ENCODE measurements at places on chromosomes 13 and 19. TPM values are rescaled to one million over a fixed set of nuclear protein-coding genes. Genes with fewer than 3 reads are reported as not detected.
A peak's percentile ranks its signal among the peaks of the same experiment; 100 is the strongest.

- peak; percentile 52 for DNase-seq
Measured at GRCh38 chr19:27794494-27795042, 1418.4 kb downstream of the UQCRFS1 start.

- no peak for DNase-seq
Measured at GRCh38 chr13:40351537-40352379, 314.7 kb downstream of the FOXO1 start.

DNA sequence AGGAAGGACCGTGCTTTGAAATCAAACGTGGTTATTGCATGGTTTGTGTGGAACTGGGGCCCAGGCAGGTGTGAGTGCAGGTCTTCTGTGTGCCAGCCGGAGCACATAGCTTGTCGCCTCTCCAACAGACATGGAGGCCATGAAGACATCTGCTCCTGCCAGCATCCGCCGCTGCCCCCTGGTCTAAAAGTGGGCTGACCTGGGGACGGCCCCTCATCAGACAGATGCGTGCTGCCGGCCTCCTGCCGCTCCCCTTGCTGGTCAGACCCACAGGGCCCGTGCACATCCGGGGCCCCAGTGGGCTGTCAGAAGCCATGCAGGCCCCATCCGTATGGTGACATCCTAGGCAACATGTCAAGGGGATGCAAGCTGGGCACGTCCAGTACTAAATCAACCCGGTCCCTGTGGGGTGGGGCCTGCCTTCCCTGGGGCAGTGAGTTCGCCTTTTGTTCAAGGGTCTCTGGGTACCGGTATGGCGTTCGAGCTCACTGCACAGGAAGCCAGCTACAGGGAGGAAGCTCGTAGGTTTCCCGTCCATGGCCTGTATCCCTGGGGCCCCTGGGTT is 88.0 kb upstream of the MCF2L start:
- no peak for DNase-seq

DNA sequence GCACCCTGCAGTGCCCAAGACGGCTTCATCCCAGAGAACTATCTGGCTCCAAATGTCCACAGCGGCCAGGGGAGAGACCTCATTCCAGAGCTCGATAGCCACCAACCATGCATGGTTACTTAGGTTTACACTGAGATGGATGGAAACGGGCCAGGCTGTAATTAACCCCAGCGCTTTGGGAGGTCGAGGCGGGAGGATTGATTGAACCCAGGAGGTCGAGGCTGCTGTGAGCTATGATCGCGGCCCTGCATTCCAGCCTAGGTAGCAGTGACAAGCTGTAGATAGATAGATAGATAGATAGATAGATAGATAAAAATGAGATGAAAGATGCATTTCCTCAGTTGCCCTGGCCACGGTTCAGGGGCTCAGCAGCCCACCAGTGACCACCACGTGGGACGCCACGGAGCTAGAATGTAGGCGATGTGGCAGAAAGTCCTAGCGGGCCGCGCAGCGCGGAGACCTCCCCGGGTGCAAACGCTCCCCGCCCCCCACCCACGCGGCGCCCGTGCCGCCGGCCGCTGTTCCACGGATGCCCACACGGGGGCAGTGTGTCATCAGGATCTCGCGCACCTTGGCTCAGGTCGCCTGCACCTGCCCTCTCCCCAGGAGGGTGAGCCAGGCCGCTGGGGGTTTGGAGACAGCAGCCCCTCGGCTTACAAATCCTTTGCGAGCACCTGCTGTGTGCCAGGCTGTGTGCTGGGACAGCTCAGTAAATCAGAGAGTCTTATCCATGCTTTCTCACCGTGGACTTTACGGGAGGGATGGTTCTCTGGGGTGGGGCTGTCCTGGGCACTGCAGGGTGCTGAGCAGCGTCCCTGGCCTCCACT is 13.5 kb upstream of the TLE5 start:
- peak; percentile 68 for DNase-seq

DNA sequence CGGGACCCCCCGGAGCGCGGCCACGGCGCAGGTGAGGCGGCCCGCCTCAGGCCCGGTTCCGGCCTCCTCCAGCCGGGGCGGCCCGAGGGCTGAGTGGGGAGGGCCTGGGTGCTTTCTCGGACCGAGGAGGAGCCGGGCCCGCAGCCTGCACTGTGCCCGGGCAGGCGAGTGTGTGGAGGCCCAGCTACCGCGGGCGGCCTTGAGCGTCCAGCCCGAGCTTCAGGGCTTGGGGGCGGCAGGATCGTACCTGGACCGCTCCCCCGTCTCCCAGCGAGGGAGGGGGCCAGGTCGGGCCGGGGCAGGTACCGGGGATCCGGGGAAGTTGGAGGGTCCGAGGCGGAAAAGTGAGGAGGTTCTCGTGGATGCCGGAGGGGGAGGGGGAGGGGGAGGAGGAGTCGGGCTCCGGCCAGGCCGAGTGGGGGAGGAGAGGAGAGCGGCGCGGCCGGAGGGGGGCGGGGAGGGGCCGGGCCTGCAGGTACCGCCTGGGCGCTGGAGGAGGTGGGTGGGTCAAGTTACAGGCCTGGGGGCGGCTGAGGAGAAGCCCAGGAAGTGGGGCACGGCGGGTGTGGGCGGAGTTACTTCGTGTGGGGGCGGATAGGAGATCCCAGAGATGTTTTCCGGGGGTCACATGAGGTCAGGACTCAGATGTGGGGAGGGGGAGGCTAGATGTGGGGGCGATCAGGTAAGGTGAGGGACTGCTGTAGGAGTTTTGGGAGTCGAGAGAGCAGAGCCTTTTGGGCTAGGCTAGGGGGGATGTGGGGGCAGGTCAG is 545 bp downstream of the NACC1 start:
- DNase-seq: peak; percentile 53

- no peak for DNase-seq
Measured at GRCh38 chr19:38728752-38729541, 15.3 kb downstream of the CAPN12 start.

GRCh38 chr13:46295491-46296114 is 83.9 kb downstream of the LRRC63 start:
- no peak for DNase-seq

GRCh38 chr19:11887611-11888531 is at the start of gene ZNF69:
TSS of gene ZNF69 (plus strand) at chr19:11887782. CDS start at chr19:11887924, 142 bp downstream.
- DNase-seq: peak; percentile 91

- no peak for DNase-seq
Measured at GRCh38 chr13:94234738-94235137, 244.7 kb downstream of the DCT start.

- DNase-seq: no peak
Measured at GRCh38 chr13:19650742-19651141, 17.3 kb downstream of the MPHOSPH8 start.

DNA sequence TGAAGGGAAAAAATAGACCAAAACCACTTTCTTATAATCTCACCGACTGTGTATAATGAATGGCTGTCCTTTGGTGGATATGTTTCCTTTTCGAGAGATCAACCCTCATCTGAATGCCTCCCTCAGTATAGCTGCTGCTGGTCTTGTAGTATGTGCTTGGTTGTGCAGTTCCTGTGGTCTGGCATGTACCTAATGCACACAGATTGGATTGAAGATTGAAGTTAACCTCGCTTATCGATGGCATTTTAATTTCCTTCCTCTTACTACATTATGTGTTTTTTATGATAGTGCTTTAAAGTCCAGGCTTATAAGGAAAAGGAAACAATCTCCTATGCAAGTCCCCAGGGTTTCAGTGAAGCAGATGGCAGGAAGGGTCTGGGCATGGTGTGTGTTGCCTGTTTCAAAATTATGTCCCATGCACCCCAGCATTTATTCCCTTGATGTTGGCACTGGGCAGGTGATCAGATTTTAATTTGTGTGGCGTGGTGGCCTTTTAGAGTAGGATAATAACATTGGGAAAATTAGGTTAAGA is 334.1 kb downstream of the SHISA2 start:
- DNase-seq: no peak

GRCh38 chr13:51862957-51863356 is 1.2 kb downstream of the CCDC70 start:
- DNase-seq: no peak

DNA sequence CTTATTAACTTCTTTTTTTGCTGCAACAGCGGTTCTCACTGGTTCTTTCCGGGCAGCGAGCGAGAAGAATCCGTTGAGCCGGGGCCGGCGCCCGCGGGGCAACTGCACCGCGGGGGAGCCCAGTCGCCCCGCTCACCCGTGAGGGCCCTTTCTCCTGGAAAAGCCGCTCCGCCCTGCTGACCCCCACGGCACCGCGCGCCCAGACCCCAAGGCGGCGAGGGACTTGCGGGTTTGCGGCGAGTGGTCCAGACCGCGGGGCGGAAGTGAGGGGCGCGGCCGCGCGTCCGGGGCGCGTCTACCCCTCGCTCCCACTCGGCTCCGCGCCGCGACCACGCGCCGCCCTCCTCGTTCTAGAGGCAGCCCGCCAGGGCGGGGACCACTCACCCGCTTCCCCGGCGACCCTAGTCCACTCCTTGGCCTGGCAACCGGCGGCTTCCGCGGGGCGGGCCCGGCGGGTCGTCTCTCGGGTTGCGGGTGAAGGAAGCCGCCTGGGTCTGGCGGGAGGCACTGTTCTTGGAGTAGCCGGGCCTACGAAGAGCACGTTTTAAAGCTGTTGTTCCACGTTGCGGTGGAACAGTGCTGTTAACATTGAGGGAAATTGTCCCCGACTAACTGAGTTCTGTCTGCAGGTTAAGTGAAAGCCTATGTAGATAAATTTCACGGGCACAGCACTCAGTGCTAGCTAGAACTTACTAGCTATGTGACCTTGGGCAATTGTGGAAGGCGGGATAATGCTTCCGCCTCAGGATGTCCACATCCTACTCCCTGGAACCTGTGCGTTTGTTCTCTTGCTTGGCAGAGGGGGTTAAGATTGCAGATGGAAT is at the start of gene NEK3:
Gene NEK3 (minus strand): TSS at position 439 of the 824 bp plus-strand sequence. CDS start 3,406 bp downstream, outside the sequence.
- peak; percentile 87 for DNase-seq

DNA sequence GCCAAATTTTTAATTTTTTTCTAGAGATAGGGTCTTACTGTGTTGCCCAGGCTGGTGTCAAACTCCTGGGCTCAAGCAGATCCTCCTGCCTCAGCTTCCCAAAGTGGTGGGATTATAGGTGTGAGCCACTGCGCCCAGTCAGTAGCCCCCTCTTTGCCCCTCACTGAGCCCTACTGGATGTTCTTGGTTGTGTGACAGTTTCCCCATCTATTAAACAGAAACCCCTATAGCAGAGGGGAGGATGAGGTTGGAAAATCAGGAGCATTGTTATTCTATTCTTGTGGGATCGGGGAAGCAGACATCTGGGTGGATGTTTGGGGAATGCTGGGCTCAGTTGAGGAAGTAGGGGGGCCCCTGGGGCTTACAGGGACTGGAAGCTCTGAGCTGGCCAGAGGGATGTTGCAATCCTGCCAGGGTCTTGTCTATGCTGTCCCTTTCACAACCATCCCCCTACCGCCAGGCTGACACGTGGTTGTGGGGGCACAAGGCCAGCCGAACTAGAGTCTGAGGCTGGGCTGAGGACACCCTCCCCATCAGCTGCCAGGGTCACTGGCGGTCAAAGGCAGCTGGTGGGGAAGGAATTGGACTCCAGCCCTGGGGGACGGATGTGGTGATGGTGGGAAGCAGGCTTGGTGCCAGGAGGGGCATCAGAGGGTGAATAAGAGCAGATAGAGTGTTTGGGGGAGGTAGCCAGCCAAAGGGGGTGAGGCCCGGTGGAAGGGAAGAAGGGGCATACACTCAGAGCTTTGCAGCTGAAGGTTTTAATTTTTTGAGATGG is 10.9 kb downstream of the APOC1 start:
- DNase-seq: peak; percentile 97

DNA sequence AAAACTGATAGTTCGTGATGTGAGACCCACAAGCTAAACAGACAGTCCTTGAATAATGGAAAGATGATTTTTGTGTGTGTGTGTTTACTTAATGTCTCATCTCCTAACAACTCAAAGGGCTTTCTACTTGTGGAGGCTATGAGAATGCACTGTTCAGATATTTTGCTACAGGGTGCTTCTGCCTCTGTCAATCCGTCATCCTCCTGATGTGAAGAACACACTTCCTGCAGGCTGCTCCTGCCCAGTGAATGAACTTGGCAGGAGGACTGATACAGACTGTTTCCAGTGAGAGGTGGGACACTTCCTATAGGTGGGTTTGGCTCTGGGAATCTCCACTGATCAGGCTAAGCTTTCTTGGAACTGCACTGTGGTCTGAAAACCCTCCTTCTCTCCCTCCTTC is 168.4 kb upstream of the STARD13 start:
- DNase-seq: no peak

DNA sequence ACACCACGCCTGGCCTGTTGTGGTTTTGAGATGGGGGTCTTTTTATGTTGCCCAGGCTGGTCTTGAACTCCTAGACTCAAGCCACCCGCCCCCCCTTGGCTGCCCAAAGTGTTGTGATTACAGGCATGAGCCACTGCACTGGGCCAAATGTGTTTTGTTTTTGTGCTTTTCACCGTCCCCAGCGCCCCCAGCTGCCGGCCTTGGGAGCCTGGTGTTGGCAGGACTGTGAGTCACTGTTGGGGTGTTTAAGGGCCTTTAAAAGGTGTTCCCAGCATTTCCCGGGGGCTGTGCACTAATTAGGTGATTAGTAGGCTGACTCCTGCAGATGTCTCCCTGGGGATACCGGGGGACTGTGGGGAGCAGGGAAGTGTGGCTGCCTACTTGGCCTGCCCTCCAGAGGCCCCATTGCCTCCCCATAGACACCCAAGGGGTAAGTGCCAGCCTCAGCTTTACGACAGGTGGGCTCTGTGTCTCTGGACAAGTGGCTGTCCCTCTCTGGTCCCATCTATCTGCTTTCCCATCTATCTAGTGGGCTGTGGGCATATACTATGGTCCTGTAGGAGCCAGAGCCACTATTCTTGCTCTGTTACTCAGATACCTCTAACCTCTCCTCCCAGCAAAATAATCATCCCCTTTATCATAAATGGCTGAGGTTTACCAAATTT is 11.8 kb upstream of the TLE5 start:
- peak; percentile 24 for DNase-seq

DNA sequence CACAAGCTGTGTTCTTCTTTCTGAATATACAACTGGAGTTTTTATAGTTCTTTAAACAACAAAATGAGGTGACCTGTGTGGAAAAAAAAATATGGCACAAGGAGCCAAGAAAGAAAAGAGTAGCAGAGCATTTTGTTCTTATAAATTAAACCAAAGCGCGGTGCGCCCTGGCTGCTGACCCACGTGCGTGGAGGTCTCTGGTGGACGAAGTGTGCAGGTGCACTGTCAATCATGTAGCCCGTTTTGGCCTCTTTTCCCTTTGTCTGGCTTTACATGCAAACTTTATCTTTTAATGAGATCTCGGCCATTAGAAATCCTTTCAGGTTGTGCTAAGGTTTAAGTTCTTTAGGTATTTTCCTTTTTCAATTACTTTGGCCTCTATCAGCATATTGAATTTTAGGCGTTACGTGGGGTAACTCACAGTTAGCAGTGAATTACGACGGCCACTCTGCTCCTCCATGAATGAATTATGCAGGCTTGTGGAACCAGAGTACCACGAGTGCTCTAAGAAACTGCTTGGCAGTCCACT is 443.9 kb upstream of the SLC10A2 start:
- no peak for DNase-seq

- DNase-seq: no peak
Measured at GRCh38 chr13:69595181-69595580, 512.4 kb upstream of the ATXN8OS start.

Gene PLIN4
- 5.0 TPM for total RNA-seq

Gene LSM4
- 114 TPM for total RNA-seq

Gene MIA
- total RNA-seq: not detected

Gene MADCAM1
- 0.80 TPM for total RNA-seq

Gene CYP4F8
- not detected for total RNA-seq

Gene TBXA2R
- 2.8 TPM for total RNA-seq

Gene LINGO3
- not detected for total RNA-seq

Gene NOSIP
- 48.1 TPM for total RNA-seq
